ENCODE measurements at places on chromosomes 13 and 19.

DNA sequence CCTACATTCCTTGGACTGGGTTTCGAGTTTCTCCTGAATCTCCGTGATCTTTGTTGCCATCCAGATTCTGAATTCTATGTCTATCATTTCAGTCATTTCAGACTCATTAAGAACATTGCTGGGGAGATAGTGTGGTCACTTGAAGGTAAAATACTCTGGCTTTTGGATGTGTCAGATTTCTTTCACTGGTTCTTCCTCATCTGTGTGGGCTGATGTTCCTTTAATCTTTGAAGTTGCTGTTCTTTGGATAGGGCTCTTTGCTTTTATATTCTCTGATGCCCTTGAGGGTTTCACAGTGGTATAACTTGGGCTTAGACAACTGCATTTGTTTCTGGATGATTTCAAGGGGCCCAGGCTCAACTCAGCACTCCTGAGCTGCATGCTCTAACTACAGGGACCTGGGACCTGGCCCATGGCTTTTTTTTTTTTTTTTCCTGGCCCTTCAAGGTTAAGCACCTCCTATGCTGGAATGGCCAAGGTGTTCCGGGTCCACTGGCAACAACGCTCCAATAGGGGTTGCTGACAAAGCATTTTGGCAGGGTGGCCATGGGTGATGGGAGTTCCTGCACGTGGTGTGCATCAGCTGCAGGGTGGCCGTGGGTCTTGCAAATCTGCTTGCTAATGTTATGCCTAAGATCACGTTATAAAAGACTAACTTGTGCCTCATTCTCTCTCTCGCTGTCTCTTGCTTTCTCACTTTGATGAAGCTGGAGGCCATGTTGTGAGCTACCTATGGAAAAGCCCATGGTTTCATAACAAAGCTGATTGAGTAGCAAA, 5.9 kb upstream of the SIGLEC7 start:
- no peak for DNase-seq

- DNase-seq = no peak
These were observed 66.3 kb downstream of the KCTD15 start for GRCh38 chr19:33862981-33863380.

- DNase-seq = no peak
These were observed 12.7 kb upstream of the ZNF443 start for GRCh38 chr19:12453495-12453894.

DNA sequence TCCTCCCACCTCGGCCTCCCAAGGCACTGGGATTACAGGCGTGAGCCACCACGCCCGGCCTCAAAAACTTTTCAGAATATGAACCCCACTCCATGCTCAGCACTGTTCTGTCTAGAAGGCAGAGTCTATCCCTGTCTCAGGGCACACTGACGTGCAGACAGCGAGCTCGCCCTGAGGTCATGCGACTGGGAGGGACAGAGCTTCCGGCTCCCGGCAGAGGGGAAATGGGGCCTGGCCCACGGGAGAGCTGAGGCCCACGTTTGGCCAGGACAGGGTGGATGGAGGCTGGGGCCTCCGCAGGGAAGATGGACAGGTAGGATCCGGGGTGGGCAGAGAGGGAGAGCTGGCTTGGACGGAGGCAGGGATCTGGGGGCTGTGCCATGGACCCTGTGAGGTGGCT, 2.8 kb upstream of the AZU1 start:
- no peak for DNase-seq

DNA sequence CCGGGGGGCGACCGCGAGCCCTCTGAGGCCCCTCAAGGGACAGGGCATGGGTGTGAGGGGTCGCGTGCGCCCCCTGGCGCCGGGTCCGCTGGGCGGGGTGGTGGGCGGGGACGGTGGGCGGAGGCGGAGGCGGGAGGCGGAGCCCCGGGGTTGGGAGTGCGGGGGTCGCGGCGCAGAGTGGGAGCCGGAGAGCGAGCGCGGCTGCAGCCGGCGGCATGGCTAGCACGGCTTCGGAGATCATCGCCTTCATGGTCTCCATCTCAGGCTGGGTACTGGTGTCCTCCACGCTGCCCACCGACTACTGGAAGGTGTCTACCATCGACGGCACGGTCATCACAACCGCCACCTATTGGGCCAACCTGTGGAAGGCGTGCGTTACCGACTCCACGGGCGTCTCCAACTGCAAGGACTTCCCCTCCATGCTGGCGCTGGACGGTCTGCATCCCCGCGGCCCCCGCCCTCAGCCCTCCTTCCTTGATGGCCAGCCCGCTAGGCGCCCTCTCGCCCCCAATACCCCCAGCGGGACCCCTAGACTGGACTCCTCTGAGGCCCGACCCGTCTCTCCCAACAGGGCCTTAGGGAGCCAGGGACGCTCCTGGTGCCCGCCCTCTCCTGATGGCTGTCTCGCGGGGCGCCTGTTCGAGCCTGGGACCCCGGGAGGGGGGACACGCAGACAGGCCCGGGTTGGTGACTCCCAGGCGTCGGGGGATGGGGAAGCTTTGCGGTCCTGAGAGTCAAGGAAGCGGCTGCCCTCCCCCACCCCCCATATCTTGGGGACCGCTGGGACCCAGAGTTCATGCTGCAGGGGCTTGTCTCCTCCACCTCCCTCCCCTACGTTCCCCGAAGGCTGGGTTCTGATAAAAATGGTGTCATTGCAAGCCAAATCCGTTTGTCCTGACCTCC, at the start of gene CLDN10:
TSS of gene CLDN10 (plus strand) at position 182 of the 903 bp plus-strand sequence. CDS start at position 216, 34 bp downstream.
- DNase-seq = no peak

Measured in NCI-H1930 (cell line).